Retinal pigment epithelial cell (primary cell): ENCODE measurements at places on chromosomes 7 and 10.

DNA sequence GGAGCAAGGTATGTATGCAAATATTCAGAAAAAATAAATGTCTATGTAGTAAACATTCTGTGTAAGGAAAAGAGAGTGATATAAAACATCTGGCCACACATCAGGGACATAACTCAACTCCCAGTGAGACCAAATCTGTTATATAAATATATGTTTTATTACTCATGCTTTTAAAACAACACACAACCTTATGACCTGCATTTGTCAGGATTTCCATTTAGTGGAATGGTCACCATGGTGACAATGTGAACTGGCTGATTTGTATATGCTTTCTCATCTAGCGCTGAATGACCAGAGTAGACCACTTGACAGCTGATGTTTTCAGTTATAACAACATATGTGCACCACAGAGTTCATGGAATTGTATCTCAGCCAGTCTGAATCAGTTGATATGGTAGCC, 551.7 kb downstream of the HTR7 start:
- DNase-seq, result peak; percentile 89

DNA sequence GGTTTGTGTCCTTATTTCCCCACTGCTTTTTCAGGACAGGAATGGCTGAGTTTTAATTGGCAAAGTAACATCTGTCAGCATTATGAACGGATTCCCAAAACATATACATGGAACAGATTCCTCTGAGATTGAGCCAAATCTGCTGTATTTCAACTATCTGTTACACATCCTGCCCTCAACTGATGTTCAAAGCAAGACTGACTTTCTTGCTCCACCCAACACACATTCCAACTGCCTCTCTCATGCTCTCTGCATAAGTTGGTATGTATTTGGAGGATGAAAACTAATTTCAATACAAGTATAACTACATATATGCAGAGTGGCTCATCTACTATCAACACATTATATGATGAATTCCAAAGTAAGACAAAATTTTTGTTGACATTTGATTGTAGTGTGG, 342.2 kb downstream of the GATA3 start:
- no peak for DNase-seq

- DNase-seq, result no peak
Observed at GRCh38 chr10:4075443-4075842, 290.4 kb upstream of the KLF6 start.

DNA sequence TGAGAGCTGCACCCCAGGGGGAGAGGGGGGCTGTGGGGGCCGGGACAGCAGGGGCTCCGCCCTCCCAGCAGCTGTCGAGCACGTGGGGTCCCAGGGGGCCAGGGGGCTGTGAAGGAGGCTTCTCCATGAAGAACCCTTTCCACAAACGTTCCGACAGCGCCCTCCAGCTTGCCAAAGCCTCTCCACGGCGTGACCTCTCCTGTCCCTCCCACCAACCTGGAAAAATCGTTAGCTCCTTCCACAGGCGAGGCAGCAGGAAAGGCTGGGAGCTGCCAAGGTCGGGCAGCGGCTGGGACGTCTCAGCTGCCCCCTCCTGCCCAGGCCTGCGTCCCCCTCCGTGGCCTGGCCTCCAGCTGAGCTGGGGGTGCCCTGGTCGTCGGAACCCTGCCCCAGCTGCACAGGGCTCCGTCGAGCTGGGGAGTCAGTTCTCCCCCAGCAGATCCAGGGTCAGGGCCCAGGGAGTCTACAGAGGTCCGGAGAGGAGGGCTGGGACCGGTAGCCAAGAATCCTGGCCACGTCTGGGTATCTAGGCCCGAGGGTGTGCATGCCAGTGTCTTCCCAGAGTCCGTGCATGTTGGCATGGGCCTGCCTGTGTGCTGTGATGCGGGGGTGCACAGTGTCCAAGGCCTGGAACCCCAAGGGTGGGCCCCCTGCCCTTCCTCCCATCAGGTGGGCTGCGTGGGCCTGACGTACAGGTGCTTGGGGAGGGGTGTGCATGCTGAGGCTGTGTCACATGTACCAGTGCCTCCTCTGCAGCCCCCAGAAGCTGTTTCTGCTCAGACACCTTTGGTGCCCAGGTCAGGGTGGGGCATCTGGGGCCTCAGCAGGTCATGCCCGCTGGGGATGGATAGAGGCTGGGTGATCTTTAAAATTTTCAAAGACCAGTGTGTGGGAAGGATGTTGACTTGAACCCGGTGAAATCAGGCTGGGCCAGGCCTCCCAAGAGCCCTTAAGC, 66.5 kb downstream of the UNCX start:
- no peak for DNase-seq
